Psoas muscle (tissue), 8 donors: ENCODE measurements at places on chromosomes 2 and 18. TPM values are rescaled to one million over a fixed set of nuclear protein-coding genes. Genes with fewer than 3 reads are reported as not detected.

The SAP130 gene
- 10.5 TPM for total RNA-seq

The PLB1 gene
- total RNA-seq = 4.9 TPM

The PDE11A gene
- 39.7 TPM for total RNA-seq

The ATRAID gene
- total RNA-seq = 95.5 TPM

GRCh38 chr2:101012706-101013181, 10.7 kb downstream of the RPL31 start:
- H3K4me1 ChIP-seq = peaks cover 4% of the 10 kb centered on the region
- H3K27me3 ChIP-seq = no peaks in the 10 kb centered on the region
- no peak overlapping the region for H3K27ac ChIP-seq
- no peak for DNase-seq

GRCh38 chr2:159716857-159717256, 4.6 kb downstream of the MARCHF7 start:
- H3K4me3 ChIP-seq = no peak overlapping the region
- H3K27ac ChIP-seq = no peak overlapping the region
- no peak for DNase-seq

DNA sequence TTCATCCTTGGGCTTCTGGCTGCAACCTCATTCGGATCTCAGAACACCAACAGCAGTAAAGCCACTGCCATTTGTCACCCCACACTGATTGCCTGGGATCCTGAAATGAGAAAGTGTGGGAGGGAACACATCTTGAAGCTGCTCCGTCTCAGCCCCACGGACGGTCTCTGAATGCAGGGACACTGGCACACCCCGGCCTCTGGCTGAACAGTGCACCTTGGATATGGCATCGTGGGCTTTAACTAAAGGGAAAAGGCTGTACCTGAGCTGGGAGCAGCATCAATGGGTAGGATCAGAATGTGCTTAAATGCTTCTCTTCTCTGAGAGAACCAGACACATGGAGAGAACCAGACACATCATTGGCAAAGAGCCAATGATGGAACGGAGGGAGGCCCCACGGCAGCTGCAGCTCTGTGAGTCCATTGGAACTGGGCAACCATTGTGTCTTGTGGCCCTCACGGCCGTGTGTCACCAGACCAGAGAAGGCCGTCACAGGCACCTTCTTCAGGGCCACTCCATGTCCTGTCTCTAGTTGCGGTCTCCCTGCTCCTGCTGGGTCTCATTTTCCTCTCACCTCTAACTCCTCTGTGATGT, 193.4 kb upstream of the MYT1L start:
- H3K36me3 ChIP-seq = no peaks in the 10 kb centered on the region
- no peak overlapping the region for H3K4me3 ChIP-seq
- H3K27me3 ChIP-seq = no peaks in the 10 kb centered on the region
- H3K27ac ChIP-seq = no peak overlapping the region
- DNase-seq = no peak

GRCh38 chr2:30716123-30716900, 90.9 kb downstream of the CAPN13 start:
- H3K27ac ChIP-seq = no peak overlapping the region
- H3K27me3 ChIP-seq = no peaks in the 10 kb centered on the region
- DNase-seq = no peak

GRCh38 chr2:53314718-53315117, 452.9 kb upstream of the CHAC2 start:
- H3K27me3 ChIP-seq = no peaks in the 10 kb centered on the region
- no peak for DNase-seq
- no peak overlapping the region for H3K27ac ChIP-seq
